Posterior cingulate gyrus (tissue), 11 donors: ENCODE measurements at places on chromosomes 3 and 15.

DNA sequence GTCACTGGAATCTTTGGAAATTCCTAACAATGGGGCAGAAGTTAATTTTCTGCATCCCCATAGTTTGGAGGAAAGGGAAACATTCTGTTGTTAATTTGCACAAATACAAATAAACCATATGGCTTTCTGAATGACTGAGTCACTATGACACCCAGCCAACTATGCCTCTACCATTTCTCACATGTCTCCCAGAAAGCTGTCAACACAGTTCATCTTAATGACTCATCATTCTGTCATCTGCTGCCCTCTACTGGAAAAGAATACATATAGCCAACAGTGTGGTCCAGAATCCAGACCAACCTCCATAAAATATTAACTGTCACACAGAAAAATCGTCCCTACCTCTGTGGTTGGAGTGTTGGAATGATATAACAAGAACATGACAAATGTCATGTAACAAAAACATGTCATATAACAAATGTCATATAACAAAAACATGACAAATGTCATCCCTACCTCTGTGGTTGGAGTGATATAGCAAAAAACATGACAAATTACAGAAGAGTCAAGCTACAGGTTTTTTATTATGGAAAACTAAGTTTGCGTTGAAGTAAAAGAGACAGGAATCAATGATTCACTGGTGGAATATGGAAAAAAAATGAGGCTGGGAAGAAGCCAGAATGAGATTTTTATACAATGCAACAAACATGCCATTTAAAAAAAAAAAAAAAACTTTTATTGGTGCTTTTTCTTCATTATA lies 47.7 kb upstream of the GYG1 start:
- DNase-seq = no peak

- DNase-seq = no peak
Measured at GRCh38 chr3:5250467-5251195, 63.1 kb downstream of the EDEM1 start.

DNA sequence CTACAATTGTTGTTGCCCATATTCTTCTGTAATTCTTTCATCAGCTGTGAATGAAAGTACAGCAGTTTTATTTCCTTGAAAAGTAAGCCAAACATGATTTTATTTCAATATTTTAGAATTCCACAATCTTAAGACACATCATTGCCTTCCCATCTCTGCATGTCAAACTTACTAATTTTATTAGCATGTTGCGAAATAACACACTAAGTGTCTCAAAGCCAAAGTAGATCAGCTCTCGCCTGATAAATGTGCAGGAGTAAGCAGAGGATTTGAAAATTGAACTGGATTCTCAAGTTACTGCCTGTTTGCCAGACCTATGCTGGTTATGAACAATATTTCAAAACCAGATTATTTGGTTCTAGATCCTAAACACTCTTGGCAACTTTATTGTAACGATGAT lies 25.7 kb downstream of the TGFBR2 start:
- no peak for DNase-seq

- DNase-seq = no peak
Measured at GRCh38 chr15:43274136-43274535, 7.4 kb upstream of the TGM5 start.

DNA sequence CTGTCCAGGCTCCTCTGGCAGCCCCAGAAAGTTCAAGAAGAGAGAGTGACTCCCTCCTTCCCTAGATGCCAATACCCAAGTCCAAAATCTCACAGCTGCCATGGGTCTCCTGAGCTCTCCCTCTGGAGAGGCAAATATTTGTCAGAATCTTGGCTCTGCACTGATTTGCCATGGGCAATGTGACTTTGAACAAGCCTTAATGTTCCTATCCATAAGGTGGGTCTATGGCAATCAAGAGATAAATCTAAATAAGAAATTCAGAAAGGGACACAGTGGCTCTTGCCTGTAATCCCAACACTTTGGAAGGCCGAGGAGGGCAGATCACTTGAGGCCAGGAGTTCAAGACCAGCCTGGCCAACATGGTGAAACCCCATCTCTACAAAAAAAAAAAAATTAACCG lies 12.4 kb upstream of the WNT7A start:
- no peak for DNase-seq

GRCh38 chr3:150830094-150830681 lies 67.2 kb upstream of the SIAH2 start:
- DNase-seq = no peak

DNA sequence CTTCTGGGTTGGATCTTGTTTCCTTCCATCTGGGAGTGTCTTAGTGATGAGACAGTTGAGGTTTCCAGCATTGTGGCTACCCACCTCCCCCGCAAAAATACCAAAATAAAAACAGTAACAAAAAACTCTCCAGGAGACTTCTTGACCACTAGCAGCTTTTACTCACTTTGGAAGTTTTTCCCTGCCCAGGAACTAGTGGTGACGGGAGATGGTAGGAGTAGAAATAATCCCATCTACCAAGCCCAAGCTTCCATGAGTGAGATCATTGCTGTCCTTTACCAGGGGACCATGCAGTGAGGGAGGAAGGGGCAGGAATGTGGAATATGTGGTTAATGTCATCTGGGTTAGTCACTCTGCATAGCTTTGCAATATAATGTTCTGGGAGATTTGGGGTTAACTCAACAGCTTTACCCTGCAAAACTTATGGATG lies 187.7 kb downstream of the ITPR1 start:
- DNase-seq = no peak

DNA sequence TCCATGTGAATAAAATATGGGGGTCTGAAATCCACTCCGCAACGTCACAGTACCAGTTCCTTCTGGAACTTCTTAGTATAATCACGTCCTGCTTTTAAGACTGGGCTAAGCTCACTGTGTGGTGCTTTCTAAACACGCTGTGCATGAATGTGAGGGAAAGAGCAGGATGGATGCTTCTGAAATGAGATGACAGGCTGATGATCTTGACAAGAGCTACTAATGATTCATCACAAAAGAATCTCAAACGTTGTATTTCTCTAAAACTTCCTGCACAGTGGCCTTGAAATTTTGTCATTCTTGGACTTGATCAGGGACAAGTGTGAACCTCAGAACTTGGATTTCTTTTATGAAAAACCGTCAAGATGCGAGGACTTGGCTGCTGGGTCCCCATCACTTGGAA lies 221.4 kb downstream of the CADPS start:
- DNase-seq = no peak

DNA sequence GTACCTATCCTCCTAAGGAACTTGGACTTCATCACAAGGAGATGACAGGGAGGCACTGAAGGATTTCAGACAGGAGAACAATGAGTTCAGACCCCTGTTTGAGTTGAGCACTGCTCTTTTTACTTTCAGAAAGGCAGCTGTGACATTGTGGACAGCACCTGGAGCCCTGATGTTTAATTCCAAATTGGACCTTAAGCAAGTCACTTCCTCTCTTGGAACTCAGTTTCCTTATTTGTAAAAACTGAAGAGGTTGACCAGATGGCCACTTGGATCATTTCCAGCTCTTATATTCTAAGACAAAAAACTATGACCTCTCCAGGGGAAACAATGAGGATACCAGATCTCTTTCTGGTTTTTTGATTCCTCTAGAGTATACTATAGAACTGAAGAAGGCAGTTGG lies 34.1 kb upstream of the SMAD3 start:
- no peak for DNase-seq

DNA sequence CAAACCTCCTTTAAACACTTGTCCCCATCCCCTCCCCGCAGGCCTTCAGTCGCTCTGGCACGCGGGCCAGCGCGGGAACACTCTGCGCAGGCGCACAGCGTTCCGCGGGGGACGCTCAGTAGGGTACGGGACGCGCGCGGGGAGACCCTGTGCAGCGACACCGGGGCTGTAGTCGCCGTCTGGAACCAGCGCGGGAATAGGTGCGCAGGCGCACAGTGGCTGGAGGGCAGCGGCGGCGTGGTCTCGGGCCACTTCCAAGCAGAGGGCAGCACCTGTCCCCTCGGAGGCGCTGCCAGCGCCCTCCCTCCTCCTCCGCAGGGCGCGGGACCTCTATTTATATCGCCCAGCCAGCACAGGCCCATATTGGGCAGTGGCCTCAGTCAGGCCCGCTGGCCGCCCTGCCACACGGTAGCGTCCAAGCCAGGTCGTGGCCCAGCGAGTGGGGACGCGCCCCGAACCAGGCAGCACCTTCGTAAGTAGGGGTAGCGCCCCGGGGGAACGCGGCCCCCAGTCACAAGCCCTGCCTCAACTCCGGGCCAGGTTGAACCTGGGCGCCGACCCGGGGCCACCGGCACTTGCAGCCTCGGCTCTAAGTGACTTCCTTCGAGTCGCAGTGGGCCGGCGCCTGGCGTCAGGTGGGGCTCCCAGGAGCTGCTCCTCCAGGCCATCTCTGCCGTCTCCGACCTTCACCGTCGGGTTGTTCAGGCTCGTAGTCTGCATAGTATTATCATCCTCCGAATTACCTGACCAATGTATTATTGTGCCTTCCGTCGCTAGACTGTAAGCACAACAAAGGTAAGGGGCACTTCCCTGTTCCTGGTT lies at the start of gene KBTBD12:
Gene KBTBD12 (plus strand): TSS at position 118 of the 822 bp plus-strand sequence. CDS start 7,830 bp downstream, outside the sequence.
- peak; percentile 43 for DNase-seq

DNA sequence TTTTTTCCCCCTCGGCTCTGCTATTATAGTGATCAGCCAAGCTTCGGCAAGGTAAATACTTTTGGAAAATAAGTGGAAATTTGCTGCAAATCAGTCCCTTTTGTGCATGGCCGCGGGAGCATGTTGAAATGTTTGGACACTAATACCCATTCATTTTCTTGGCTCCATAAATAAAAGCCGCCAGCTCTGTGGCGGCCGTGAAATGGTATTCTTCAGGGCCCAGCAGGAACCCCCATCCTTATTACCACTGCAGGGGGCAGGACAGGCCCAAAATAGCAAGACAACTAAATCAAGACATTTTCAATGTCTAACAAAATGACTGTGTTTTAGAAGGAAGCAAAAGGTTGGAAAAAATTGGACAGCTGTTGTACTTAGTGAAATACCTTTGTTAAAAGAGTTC lies 362.3 kb downstream of the NR2F2 start:
- no peak for DNase-seq

- DNase-seq = no peak
Measured at GRCh38 chr15:46329876-46330275, 695.0 kb downstream of the SQOR start.
